ENCODE measurements at places on chromosomes 6 and 20.

DNA sequence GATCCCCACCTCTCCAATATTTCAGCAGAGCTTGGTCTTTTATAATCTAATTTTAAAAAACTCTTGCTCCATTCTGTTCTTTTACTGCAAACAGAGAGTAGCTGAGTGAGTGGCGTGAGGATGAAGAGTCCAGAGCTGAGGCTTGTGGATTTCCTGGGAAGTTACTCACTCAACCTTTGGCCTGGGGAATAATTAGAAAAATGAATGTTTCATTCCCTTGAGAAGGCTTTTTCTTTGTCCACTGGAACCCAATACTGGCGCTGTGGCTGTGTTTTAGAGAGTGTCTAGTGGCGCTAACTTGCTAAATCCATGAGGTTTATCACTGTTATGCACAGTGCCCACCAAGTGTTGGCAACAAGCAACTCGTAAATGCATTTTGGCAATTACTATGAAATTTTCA is 251.5 kb downstream of the HIVEP2 start:
- DNase-seq, result no peak

GRCh38 chr6:84424956-84425355 is 197.5 kb upstream of the CEP162 start:
- DNase-seq, result no peak

- DNase-seq, result no peak
Observed at GRCh38 chr6:97174471-97174870, 108.5 kb downstream of the MMS22L start.

DNA sequence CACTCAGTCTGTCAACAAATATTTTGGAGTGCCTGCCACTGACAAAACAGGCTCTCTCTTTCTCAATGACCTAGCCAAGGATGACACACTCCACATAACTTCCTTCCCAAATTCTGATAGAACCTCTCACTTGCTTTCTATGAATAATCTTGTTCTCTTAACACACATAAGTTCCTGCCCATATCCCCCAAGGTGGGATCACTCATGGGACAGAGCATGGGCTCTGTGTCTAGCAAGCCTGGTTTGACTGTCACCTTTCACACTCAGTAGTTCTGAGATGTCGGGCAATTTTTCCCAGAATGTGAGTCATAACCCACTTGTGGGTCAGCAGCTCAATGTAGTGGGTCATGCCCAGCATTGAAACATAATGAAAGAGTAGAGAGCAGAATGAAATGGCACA is 78.1 kb downstream of the LRFN2 start:
- no peak for DNase-seq

DNA sequence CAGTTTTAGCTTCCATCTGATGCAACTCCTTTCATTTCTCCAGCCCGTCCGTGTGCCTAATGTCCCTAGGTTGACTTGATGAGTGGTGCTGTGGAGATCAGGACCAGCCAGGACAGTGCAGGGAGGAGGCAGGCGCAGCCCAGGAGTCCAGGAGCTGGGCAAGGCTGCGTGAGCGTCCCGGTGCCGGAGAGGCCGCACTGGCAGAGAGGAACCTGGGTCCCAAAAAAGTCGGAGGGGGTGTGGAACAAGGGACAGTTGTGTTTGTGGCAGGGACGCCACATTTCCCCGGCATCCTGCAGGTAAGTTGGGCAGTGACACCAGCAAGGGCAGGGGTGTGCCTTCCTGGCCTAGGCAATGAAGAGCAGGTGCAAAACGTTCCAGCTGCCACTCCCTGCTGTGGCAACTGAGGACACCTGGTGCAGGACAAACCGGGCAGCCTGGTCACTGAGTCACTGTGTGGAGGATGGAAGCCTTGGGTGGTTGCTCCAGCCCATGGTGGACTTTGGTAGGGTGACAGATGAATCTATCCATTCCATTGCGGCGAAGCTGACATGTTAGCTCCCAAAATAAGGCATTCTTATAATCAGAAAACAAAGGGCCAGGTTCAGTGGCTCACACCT is 53.2 kb downstream of the RAMACL start:
- DNase-seq, result no peak

DNA sequence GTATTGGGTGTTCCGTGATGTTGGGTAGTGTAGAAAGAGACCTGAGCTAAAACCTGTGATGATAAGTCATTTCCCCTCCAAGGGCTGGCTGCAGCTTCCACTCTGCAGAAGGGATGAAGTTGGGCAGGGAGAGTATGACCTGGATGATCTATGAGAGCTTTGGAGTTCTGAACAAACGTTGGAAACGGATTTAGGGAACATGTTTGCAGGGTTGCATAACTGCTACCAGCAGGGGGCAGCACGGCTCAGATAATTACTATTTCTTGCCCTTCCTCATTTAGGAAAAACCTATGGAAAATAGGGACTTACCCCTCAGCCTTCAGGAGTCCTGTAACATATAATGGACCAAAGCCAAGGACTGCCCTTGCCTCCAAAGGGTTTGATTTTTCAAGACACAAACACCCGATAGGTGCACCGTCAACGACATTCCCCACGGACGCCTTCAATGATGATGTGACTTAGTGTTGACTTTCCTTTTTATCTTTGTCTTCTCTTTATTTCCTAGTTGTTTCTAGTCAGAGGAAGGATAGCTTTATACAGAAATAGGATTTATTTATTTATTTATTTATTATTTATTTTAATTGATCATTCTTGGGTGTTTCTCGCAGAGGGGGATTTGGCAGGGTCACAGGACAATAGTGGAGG is 164.9 kb upstream of the SASH1 start:
- no peak for DNase-seq

GRCh38 chr20:5675103-5676091 is 74.8 kb upstream of the SHLD1 start:
- DNase-seq, result no peak

Data from naive B cell (primary cell).